Femur (tissue), 1 donor: ENCODE measurements at places on chromosomes 6 and 20.
A peak's percentile ranks its signal among the peaks of the same experiment; 100 is the strongest.

- DNase-seq = no peak
Observed at GRCh38 chr6:127582777-127583462, 5.9 kb downstream of the C6orf58 start.

- DNase-seq = peak; percentile 78
Observed at GRCh38 chr20:38108986-38109541, 56.0 kb downstream of the TGM2 start.

DNA sequence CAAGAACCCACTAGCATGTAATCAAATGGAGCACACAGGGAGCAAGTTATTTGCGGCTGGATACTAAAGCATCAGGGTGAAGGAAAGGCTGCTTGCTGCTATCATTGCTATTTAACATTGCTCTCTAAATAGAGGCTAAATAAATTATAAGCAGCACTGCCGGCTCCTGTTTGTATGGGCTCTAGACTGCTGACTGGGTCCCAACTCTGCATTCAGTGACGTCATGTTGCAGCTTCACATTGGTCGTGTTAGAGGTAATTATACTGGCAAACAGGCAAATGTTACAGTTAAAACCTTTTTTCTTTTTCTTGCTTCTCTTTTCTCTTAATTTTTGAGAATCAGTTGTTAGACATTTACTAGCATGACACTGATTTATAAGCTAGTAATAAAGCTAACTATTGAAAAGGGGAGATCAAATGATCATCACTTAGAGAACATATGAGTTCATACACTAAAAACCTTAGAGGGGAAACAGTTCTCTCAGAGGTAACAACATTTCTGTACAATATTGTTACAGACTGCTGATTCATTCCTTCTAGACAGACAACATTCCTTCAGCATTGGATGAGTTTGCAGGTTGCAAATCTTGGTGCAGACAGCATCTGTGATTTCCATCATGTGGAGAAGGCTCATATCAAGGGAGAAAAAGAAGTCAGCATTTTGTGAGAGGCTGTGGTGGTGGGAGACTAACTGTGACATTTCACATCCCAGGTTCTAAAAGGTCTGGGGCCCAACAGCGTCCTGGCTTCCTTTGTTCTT lies 15.9 kb downstream of the RFPL4B start:
- no peak for DNase-seq

- no peak for DNase-seq
Observed at GRCh38 chr6:161150136-161150535, 123.7 kb downstream of the AGPAT4 start.

DNA sequence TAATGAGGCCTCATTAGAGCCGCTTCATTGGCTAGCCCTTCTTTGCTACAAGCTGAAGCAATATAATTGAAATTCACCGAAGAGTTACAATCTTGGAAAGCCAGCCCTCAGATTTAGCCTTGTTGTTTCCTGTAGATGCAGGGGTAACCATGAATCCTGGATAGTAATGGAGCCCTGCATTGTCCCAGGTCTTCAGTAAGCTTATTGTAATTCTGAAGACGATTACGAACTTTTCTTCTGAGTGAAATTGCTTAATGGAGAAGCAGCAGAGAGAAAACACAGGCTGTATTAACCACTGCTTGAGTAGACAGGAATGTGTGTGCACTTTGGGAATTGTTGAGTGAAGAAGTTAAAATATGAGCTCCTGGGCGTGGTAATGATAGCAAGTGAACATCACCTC lies 26.3 kb upstream of the NAA20 start:
- no peak for DNase-seq

GRCh38 chr6:79127660-79128059 lies 49.6 kb upstream of the PHIP start:
- no peak for DNase-seq

DNA sequence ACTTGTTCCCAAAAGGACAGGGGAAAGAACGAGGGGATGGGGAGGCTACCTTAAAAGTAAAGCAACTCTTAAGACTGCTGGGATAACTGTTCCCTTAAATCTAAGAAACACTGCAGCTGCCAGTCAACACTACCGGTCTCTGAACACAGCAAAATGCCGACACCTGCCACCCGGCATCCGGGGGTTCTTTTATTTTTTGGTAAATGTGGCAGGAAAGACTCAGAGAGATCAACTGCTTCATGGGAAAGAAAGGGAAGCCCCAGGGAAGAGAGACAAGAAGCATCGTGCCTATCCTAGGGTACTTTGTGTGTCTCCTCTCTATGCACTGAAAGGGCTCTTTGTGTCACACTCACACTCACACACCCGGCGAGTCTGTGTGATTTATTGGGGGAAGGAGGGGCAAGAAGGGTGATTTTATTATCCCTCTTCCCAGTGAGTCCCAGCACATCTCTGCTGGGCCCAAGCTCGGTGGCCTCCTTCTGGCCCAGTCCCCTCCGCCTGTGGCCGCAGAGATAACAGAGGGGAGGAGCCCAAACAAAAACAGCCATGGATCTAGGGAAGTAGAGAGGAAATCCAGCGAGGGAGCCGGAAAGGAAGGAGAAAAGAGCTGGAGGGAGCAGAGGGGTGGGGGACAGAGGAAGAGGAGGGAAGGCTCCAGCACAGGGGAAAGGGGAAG lies 1.4 kb downstream of the FYN start:
- DNase-seq = peak; percentile 54

- no peak for DNase-seq
Observed at GRCh38 chr6:83038246-83038645, 27.4 kb downstream of the UBE3D start.

DNA sequence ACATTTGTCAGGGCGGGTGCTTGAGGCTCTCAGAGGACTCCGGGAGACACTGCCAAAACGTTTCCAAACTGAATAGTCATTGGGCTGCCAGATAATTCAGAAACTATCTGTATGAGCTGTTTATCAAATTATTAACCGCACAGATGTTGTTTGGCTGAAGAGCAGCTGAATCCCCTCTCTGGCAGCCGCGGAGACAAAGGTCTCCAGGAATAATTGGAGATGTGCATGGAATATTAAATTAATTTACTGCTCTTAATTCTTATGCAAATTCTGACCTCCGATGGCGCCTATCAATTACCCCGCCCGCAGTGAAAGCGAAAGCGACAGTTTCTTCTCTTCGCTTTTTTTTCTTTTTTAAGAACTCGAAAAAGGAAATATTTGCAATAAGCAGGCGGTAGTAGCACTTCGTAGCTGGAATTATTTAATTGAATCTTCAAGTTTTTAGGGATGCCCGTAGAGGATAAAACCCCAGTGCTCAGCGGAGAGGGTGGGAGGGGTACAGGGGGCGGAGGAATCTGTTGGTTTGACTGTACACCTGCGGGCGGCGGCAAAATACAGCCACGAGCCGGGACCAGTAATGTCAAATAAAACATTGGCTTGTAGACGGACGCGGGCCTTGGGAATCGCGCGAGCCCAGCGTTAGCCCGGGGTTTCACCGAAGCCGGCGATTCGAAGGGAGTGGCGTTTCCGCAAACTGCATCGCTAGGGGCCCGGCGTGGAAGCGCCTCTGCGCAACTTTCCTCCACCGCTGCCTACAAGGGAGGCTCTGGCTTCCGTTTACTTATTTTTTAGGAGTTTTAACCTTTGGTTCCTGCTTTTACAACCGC lies 6.2 kb downstream of the LINC00237 start:
- DNase-seq = peak; percentile 51

- peak; percentile 38 for DNase-seq
Observed at GRCh38 chr6:151257985-151258445, 18.2 kb downstream of the AKAP12 start.

DNA sequence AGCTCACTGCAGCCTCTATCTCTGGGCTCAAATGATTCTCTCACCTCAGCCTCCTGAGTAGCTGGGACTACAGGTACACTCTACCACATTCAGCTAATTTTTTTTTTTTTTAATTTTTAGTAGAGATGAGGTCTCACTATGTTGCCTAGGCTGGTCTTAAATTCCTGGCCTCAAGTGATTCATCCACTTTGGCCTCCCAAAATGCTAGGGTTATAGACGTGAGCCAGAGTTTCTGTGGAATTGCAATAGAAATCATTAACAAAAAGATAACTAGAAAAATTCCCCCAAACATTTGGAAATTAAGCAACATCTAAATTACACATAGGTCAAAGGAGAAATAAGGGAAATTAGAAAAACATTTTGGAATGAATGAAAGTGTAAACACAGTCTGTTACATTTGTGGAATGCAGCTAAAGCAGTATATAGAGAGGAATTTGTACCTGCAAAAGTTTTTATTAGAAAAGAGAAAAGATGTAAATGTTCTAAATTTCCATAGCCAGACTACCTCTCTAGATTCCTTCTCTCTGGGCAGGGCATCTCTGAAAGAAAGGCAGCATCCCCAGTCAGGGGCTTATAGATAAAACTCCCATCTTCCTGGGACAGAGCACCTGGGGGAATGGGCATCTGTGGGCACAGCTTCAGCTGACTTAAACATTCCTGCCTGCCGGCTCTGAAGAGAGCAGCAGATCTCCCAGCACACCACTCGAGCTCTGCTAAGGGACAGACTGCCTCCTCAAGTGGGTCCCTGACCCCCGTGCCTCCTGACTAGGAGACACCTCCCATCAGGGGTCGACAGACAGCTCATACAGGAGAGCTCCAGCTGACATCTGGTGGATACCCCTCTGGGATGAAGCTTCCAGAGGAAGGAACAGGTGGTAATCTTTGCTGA lies 51.3 kb downstream of the ATRN start:
- no peak for DNase-seq

- DNase-seq = no peak
Observed at GRCh38 chr20:38159566-38159956, 5.5 kb downstream of the TGM2 start.

GRCh38 chr20:1389703-1390580 lies 2.9 kb downstream of the FKBP1A start:
- peak; percentile 14 for DNase-seq

GRCh38 chr6:138545621-138545980 lies 46.3 kb upstream of the NHSL1 start:
- peak; percentile 91 for DNase-seq

GRCh38 chr20:20664795-20665589 lies 47.5 kb downstream of the RALGAPA2 start:
- DNase-seq = no peak

- no peak for DNase-seq
Observed at GRCh38 chr6:105193647-105194046, 13.8 kb upstream of the POPDC3 start.
